SW 1271 (cell line): ENCODE measurements at places on chromosomes 1 and 21.

GRCh38 chr21:17607684-17608083, 5.0 kb downstream of the BTG3 start:
- DNase-seq = no peak

DNA sequence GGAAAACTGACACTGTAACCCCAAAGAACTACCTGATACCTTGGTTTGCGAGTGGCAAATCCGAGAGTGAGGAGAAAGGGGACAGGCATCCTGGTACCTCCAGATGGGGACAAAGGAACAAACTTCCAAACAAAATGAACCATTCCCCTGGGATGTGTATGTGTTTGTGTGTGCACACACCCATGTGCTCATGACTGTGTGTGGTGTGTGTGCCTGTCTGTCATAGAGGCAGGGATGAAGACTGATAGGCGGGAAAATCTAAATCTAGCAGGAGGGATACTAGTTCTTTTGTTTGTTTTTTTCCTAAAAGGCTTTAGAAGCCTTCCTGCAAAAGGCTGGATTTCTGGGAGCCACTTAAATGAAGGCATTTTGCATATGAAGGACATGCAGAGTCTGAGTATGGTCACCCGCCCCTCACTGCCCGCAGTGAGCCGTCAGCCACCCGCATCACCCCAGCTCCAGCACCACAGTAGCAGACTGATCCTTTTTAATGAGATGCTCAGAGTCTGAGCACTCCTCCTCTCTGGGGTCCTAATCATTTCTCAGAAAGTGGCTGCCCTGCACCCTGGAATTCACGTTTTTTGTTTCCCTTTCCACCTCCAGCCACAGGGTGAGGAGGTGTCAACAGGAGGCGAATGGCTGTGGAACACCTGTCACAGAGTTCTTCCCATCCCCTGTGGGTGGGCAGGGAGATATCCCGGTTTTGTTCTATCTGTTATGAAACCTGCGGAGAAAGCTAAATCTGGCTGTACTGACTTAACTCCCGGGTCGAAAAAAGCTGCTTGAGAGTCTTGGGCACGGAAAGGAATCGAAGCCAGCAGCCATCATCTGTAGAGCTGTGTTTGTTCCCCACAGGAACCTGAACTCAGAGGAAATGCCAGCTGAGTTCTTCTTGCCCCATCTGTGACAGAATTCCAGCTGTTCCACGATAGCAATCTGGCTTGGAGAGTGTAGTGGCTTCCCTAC, 34.9 kb downstream of the UTP25 start:
- no peak for DNase-seq

- DNase-seq = no peak
Measured at GRCh38 chr1:220272841-220273090, 513 bp upstream of the RAB3GAP2 start.

DNA sequence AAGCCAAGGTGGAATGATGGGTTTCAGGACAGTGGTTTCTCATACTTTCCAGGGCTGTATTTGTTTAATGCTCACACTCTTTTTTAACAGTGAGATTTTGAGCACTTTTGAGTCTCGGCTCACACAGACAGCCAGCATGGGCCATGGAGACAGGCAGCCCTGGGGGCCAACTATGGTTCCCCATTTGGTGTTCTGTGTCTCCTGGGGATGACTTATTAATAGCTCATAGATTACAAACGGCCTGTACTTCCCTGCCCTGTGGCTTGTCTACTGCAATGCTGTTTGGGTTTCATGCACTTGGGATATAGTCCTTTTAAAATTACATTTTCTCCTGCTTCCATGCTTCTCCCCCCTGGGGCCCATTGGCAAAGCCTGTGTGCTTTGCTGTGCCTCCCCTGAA, 178.3 kb downstream of the KCNJ6 start:
- DNase-seq = no peak

GRCh38 chr21:42490720-42491119, 5.3 kb downstream of the RSPH1 start:
- no peak for DNase-seq

- DNase-seq = no peak
Measured at GRCh38 chr1:33081554-33082305, 777 bp downstream of the AZIN2 start.

DNA sequence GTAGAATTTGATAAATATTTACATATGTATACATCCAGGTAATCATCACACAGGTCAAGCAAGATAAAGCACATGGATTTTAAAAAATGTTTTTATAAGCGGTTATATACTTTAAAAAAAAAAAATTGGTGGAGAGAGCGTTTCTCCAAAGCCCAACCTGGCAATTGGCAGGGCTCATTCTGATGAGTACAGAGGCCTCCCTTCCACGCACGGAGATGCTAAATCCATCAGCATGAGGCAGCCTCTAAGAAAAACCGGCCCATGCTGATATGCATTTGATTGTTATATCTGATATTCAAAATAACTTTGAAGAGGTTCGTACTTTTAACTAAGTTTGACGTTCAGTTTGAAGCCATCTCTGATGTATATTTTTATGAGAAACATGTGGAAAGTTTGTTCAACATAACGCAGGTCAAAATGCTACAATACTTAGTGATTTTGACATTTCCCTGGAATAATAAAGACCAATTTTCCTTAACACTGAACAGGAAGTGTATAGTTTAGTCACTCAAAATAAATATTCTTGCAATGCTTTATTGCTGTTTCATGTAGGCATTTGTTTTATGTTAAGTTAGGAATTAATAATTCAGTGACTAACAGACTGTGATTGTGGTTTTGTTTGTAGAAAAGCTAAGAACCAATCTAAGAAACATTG, 151.7 kb downstream of the NR5A2 start:
- no peak for DNase-seq

DNA sequence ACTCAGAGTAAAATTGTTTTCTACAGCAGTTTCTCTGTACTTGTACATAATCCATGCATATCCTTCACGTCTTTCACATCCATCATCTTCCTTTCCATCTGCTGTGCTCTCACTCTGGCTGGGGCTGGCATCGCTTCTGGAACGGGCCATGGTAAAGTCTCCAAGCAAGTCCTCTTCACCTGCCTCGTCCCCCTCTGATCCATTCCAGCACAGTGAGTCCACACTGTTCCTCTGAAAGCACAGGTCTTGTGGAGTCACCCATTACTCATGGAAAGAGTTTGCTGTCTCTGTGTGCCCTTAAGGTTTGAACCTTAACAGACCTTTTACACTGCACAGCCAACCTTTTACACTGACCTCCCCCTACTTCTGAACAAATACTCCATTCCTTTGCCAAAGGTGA, 313.6 kb downstream of the ASTN1 start:
- no peak for DNase-seq

DNA sequence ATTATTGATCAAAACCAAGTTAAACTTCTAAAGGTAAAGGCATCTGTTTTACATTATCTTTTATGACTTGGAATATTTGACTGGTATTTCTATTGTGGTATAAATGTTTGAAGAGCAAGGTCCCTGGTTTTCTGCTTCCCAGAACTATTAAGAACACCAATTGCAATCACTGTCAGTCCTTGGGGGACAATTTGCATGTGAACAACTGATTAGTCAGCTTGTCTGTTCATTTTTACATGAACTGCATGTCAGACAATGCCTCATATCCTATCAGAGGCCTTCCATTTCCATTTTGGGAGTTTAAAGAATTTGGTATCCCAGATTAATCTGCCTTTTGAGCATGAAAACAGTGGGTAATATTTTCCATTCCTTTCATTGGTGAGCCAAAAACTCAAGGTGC, 654.9 kb upstream of the USP24 start:
- no peak for DNase-seq

- DNase-seq = no peak
Measured at GRCh38 chr21:34679051-34679450, 10.3 kb downstream of the CLIC6 start.

- DNase-seq = no peak
Measured at GRCh38 chr1:92973203-92973897, 12.1 kb upstream of the DIPK1A start.

DNA sequence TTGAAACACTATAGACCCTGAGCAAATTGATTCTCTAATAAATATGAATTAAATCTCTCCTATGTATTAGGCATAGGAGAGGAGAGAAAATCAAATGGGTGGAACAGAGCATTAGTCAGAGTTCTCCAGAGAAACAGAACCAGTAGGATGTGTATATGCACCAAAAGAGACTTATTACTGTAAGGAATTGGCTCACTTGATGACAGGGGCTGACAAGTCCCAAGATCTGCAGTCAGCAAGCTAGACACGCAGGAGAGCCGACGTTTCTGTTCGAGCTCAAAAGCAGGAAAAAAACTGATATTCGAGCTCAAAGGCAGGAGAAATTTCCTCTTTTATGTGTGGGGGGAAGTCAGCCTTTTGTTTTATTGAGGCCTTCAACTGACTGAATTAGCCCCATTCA, 259.2 kb upstream of the KAZN start:
- no peak for DNase-seq

GRCh38 chr1:67764633-67765032, 68.6 kb downstream of the GNG12 start:
- no peak for DNase-seq

DNA sequence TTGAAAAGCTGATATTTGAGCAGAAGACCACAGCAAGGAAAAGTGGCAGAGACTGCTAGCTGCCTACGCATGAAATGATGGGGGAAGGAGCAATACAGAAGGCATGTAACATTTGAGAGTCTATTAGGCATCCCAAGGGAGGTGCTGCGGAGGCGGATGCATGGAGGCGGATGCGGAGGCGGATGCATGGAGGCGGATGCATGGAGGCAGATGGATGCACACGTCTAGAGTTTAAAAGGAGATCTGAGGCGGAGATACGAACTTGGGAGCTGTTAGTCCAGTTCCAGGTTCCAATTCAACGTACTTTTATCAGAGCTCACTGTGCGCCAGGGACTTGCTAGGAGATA, 744 bp upstream of the DDX20 start:
- peak; percentile 61 for DNase-seq
